Caco-2 (cell line): ENCODE measurements at places on chromosomes 2 and 18. TPM values are rescaled to one million over a fixed set of nuclear protein-coding genes. Genes with fewer than 3 reads are reported as not detected.

C1QL2 gene
- total RNA-seq, result not detected in 2 replicates

- no peak for DNase-seq
Measured at GRCh38 chr18:55121397-55122170, 162.3 kb upstream of the CCDC68 start.

DNA sequence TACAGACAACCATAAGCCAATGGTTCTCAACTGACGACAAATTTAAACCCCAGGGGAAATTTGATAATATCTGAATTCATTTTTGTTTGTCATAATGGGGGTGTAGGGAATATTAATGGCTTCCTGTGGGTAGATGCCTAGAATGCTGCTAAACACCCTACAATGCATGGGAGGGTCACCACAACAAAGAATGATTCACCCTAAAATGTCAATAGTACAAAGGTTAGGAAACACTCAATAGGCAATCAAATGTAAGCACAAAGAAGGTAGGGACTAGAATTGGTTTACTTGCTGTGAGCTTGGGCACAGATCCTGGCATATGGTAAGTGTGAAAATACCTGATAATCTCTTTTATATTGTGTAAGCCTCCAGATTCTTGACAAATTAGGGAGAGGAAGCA is 20.1 kb upstream of the FANCL start:
- DNase-seq, result no peak

- no peak for DNase-seq
Measured at GRCh38 chr2:69046221-69046662, 33.3 kb downstream of the ANTXR1 start.

GRCh38 chr2:27729198-27729597 is 42.3 kb upstream of the MRPL33 start:
- peak; percentile 59 for DNase-seq

DNA sequence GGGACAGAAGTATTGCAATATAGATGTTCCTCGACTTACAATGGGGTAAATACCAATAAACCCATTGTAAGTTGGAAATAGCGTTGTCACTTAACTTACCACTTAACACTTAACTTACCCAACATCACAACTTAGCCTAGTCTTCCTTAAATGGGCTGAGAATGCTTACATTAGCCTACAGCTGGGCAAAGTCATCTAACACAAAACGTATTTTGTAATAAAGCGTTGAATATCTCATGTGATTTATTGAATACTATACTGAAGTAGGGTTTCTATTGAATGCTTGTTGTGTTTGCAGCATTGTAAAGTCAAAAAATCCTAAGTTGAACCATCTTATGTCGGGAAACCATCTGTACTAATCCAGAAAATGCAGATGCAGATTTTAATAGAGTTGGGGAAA is 23.6 kb downstream of the IL1R2 start:
- no peak for DNase-seq

GRCh38 chr2:177646791-177647190 is 254.2 kb downstream of the AGPS start:
- no peak for DNase-seq

DNA sequence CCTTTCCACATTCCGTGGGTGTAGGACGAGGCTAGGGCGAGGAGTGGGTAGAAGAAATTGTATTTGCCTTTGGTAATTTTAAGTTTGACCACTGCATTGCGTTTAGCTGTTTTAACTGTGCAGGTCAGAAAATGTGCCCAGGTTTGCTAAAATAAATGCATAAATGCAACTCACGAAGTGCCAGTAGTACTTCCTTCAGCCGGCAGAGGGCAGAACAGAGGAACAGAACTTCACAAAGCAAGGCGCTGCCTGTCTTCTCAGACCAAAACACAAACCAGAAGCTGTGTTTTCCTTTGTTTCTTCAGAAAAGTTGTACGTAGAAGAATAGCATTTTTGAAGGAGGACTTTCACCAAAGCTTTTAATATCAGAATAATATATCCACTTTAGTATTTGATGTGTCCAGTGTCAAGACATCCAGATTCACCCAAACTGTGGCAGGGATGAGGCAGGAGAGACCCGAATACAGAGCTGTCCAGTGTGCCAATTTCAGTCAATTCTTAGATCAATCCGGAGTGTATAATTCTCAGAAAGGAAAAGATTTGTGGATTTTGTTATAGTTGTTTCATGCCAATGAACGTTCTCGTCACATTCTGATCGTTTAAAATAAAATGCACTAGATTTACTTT is 348.6 kb downstream of the DLGAP1 start:
- DNase-seq, result peak; percentile 69

DNA sequence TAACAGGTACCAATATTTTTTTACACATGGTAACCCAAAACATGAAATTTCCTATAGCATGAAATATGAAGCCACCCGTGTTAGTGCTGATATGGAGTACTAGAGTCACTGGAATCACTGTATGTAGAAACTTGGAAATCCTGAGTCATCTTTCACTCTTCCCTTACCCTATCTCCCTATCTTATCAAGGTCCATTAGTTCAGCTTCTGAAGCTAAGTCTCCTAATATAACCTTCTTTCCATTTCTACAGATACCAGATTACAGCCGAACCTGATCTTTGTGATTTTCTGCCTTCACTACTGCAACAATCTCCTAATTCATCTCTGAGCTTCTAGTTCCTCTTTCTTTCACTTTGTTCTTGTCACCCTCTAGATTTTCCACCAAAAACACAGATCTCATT is 59.0 kb downstream of the SEPTIN10 start:
- DNase-seq, result peak; percentile 14
